NCI-H2029 treated with DMSO at 0.1 percent for 48 hours (cell line): ENCODE measurements at places on chromosomes 11 and 22.

- no peak for DNase-seq
Measured at GRCh38 chr11:614021-614622, 1.6 kb downstream of the IRF7 start.

DNA sequence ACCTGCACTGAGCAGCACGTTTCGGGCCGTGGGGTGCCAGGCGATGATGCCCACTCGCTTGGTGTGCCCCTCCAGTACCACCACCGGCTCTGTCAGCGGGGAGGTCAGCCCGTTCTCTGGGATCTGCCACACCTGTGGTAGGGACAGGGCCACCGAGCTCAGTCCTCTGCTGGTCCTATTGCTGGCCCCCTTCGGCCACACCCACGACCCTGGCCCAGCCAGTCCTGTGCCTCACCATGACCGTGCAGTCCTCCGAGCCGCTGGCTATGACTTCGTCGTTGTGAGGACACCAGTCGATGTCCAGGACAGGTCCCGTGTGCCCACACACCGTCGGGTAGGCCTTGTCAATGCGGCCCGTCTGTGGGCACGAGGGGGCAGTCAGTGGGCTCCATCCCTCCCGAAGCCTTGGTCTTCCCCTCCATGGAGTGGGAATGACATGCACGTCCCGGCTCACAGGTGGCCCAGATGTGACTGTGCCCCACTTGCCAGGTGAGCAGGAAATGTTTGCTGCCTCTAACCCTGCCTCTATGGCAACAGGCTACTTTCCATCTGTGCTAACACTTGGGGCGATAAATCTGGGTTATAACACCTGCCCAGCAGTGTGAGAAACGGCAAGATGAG is 1.4 kb downstream of the CORO1B start:
- no peak for DNase-seq

- no peak for DNase-seq
Measured at GRCh38 chr11:77783025-77783424, 37.5 kb downstream of the RSF1 start.

DNA sequence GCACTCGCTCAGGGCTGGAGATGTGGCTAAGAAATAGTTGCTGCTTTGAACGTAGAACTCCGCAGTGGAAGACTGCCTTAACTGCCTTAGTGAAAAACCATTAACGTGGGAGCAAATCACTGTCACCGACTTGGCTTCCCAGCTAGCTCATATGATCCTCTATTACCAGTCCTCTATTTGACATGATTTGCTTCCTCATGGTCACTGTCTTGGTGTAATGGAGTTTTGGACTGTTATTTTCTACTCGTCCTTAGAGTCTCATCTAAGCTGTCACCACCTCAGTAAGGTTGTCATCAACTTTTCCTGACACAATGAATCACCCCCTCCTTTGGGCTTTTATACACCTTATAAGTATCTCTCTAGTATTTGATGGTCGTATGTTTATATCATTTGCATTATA is 167.1 kb upstream of the NARS2 start:
- peak; percentile 18 for DNase-seq

DNA sequence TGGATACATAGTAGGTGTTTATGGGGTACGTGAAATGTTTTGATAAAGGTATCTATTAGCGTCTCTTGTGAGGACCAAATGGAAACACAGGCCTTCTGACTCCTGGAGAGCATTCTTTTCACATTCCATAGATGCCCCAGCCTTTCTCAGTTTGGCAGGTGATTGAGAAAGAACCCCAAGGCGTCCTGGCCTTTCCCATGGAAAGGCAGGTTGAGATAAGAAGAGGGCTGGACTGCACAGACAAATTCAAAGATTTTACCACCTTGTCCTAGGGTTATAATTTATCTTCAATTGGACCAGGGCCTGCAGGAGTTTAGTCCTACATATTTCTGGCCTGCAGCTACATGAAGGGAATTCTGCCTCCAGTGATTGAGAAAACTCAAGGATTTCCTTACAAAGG is 661 bp upstream of the OLFML1 start:
- no peak for DNase-seq

DNA sequence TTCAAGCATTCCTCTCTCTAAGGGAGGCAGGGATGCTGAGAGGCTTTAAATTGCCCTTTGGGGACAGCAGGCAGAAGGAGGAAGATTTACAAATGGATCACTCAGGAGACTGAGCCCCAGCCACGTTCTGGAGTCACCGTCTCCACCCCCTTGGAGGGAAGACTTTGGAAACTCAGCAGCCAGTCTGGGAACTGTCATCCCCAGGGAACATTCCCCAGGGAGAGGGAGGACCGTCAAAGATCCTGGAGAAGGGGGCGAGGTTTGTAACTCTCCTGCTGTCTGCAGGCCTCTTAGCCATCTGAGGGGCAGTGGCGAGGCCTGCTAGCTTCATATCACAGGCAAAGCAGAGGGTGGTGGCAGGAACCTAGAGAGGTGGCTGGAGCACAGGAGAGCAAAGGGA is 56.1 kb upstream of the SLC22A12 start:
- DNase-seq: no peak

- no peak for DNase-seq
Measured at GRCh38 chr11:119729951-119730613, 1.1 kb upstream of the NECTIN1 start.

DNA sequence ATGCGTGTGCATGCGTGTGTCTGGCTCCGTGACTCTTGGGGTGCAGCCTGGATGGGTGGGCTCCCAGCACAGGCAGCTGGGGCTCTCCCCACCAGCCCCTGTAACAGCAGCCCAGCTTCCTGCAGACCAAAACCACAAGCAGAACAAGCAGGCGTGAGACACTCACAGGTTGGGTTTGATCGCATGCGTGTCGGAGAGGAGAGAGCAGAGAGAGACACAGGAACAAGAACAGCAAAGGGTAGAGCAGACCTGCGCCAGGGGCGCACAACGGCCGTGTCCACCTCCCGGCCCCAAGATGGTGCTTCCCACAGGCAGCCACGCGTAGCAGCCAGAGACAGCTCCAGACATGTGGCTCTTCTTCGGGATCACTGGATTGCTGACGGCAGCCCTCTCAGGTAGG is at the start of gene CD6:
TSS of gene CD6 (plus strand) at position 161 of the 400 bp plus-strand sequence. CDS start at position 347, 186 bp downstream.
- no peak for DNase-seq

DNA sequence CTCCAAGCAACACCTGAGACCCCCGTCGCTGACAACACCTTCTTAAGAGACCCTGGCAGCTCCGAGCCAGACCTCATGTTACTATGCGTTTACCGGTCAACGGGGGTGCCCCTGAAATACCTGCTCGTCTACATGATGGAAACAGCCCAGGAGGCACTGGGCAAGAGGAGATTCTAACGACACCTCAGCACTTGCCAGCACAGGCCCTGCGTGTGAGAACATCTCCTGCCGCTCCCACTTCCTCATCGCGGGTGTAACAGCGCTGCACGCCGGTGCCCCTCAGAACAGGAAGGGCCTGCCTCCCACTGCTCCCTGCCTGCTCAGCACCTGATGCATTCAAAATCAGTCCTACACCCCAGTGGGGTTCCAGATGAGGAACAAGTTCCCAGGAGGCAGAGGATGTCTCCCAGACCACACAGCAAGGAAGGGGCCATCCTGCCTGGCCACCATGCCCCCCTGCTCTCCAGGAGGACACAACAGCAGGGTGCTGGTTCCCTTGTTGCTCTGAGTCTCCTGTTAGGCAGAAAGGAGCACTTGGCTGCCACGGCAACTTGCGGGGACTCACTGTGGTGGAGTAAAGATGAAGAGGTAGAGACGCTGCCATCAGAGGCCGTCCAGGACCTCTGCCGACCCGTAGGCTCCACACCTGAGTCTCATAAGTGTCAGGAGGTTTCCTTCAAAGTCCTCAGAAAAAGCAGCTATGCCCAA is 2.1 kb downstream of the TOLLIP start:
- DNase-seq: no peak

DNA sequence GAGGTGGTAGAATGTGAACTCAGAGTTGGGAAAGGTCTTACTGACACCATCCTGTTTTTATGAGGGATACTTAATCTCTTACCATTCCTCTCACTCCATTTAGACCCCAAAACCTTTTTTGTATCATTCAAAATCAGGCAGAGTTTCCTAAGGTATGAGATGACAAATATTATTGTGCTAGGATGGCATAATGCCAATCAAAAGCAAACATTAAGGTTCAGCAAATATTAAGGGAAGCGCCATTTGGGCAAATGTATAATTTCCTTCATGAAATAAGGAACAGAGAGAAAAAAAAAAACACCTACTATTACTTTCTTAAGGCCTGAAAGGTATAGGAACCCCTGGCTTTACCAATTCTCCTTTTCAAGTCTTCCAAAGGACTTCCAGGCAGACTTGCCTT is 62.4 kb downstream of the SMCO4 start:
- no peak for DNase-seq

- DNase-seq: no peak
Measured at GRCh38 chr11:125382314-125382791, 113.7 kb downstream of the FEZ1 start.

DNA sequence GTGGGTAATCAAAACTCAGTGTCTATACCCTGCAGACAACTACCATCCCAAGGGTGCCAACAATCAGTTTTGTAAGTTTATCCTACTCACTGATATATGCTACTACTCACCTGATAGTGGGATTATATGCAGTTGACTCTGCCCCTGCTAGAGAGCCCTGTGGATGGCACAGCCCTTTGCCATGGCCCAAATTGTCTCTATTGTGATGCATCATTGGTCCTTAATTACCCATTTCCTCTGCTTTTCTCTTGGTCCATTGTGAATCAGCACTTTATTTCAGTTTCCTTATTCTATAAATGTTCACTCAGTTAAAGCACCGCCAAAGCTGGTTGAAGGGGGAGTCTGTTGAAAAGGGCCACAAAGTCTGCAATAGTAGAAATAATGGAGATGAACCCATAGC is 42.3 kb downstream of the PLAAT5 start:
- no peak for DNase-seq

GRCh38 chr22:33920197-33920540 is at the start of gene LARGE1:
Gene LARGE1, minus strand, starts transcription at chr22:33920476.
- no peak for DNase-seq

DNA sequence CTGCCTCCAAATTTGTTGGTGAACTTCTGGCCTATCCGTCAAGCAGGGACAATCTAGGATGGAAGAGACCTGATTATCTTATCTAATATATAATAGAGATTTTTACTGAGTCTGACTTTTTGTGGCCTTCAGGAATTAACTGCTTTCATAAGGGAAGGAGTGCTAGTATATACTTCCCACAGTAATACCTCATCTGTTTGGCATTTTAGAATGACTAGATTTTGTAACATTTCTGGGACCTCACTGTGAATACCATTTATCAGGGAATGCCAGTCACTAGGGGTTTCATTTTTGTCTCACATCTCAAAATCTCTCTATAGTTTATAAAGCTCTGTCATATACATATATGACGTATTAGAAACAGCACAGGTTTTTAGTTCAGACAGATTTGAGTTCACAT is 114.3 kb downstream of the INSC start:
- DNase-seq: no peak

DNA sequence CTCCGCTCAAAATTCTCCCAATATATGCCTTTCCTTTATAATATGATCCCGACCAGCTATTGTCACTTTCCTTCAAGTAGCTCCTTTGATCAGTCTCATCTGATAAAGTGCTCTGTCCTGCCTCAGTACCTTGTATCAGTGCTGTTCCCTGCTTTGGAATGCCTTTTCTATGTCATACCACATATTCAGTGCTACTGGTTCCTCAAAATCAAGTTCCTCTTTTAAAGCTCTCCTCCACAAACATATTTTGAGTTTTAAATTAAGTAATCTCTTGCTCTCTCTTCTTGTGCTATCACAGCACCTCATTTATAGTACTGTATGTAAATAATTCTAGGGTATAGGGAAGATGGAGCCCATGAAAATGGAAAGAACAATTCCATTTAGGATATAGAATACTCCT is 137.1 kb upstream of the CTSC start:
- no peak for DNase-seq

DNA sequence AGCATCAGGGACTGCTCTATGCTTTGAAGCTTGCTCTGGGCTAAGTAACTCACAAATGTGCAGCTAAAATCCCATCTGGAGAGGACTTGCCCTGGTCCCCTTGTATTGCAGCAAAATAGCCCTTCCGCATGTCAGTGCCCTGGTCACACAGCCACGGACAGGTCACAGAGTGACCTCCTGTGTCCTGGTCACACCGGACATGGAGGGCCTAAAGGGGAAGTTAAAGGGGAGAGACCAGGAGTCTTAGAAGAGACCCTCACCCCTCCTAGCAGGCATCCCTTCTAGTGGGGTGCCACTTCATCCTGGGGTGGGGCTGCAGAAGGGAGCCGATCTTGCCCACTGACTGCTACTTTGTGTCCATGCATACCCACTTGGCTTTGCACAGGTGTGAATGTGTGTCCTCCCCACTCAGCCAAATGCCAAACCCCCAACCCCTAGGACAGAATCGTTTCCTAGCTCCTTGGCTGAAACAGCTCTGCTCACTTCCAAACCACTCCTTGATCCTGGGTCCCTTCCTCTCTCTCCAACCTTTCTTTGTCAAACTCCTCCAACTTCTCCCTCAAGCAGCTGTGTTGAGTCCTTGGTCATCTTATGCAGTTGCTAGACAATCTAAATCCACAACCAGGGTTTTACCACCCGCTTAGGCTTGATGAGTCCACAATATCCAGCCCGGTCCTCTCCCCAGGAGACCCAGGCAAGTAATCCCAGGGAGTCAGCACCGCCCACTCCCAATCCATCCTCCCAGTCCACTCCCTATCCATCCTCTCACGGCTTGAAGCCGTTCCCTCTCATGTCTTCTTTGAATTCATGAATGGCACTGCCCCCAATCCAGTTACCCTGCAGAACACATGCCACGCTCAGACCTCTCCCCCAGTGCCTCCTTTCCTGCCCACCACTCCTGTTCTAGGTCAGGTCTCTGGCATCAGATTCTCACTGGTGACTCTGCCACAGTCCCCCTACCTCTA is 3.3 kb upstream of the FXYD6 start:
- no peak for DNase-seq

GRCh38 chr11:44275961-44276550 is 33.9 kb downstream of the ALX4 start:
- no peak for DNase-seq

- DNase-seq: no peak
Measured at GRCh38 chr22:44453441-44454112, 44.5 kb downstream of the RTL6 start.

DNA sequence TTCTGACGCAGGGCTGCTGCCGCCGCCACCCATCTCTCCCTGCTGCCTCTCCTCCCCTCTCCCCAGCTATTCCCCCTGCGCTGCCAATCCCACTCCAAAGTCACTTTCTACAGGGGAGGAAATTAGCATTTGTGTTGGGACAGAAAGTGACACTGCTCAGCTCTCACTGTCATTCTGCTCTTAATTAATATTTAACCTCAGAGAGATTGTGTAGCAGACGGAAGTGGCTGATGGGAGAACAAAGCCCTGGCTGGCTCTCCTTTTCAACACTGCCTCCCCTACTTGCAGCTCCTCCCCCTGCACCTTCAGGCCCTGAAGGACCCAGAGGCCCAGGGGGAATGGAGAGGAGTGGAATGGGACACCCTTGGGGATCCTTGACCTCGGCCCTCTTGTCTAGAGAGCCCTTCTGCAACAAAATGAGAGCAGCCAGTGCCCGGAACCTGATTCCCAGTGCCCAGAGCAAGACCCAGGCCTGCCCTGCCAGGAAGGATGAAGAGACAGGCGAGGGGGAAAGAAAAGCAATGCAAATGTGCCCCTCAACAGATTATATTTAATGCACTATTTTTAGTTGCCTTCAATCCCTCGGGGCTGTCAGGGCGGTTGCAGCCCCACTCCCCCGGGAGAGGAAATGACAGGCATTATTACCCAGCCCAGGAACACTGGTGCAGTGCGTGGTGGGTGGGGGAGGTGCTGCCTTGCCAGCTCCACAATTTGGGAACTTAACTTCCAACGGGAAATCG is 14.6 kb upstream of the NRGN start:
- DNase-seq: no peak

- no peak for DNase-seq
Measured at GRCh38 chr22:28282405-28283067, 363.5 kb upstream of the PITPNB start.
